CMK (cell line): ENCODE measurements at places on chromosomes 16 and 17.

DNA sequence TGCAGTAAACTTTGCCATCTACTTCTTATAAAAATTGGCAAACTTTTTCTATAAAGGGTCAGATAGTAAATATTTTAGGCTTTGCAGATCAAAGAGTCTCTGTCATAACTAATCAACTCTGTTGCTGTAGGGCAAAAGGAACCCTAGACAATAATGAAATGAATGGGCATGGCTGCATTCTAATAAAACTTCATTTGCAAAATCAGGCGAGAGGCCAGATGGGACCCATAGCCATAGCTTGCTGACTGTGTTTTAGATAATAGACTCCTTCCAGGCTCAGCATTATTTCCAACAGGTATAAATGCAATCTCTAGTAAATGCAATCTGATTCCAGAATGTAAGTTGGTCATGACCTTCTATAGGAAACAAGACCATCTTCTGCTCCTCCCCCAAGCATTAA lies 490.7 kb downstream of the TOX3 start:
- no peak for DNase-seq

DNA sequence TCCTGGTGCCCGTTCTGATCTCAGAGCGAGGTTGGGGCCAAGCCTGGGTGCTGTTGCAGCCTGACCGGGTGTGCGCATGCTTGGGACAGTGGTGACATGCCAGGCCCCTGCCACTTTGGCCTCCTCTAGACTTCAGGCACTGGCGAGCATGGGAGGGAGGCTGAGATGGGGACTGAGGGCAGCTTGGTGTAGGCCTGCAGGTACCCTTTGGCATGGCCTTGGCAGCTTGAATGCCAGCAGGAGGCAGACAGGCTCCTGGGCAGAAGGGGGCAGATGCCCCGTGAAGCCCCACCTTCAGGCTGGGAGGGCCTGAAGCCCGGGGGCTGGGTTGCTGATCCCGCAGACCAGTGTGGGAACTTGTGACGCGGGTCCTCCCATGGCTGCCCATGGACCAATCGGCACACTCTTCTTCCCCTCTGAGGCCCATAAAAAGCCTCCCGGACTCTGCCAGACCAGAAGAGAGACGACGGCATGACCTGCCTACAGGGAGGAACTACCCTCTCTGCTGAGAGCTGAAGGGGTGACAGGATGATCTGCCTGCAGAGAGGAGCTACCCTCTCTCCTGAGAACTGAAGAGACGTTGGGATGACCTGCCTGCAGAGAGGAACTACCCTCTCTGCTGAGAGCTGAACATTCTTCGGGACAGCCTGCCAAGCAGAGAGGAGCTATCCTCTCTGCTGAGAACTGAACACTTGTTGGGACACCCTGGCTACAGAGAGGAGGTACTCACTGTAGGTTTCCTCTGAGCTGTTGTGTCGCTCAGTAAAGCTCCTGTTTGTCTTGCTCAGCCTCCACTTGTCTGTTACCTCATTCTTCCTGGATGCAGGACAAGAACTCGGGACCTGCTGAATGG lies 17.5 kb downstream of the RHOT1 start:
- no peak for DNase-seq

GRCh38 chr16:1089822-1090619 lies 6.0 kb downstream of the C1QTNF8 start:
- DNase-seq: no peak

- no peak for DNase-seq
Measured at GRCh38 chr16:84461029-84461412, 43.4 kb downstream of the MEAK7 start.

- DNase-seq: no peak
Measured at GRCh38 chr17:42133461-42134041, 10.9 kb downstream of the HSPB9 start.

- DNase-seq: no peak
Measured at GRCh38 chr16:85908889-85909589, 10.1 kb downstream of the IRF8 start.

DNA sequence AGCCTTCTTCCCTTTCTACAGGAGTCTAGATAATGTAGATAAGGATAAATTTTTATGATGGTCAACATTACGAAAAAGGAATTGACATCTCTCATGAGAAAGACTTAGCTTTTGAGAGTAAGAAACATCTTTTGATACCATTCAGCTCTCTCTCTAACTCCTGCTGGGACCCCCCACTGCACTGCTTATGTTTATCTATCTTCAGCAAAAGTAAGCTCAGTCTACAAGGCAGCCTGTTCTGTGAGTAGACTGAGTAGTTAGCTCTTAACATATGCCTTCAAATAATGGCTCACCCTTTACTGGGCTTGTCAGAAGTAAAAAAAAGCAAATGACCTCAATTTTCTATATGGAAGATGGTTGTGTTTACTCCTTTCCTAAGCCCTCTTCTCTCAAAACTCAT lies 372.2 kb upstream of the CDH11 start:
- DNase-seq: no peak

DNA sequence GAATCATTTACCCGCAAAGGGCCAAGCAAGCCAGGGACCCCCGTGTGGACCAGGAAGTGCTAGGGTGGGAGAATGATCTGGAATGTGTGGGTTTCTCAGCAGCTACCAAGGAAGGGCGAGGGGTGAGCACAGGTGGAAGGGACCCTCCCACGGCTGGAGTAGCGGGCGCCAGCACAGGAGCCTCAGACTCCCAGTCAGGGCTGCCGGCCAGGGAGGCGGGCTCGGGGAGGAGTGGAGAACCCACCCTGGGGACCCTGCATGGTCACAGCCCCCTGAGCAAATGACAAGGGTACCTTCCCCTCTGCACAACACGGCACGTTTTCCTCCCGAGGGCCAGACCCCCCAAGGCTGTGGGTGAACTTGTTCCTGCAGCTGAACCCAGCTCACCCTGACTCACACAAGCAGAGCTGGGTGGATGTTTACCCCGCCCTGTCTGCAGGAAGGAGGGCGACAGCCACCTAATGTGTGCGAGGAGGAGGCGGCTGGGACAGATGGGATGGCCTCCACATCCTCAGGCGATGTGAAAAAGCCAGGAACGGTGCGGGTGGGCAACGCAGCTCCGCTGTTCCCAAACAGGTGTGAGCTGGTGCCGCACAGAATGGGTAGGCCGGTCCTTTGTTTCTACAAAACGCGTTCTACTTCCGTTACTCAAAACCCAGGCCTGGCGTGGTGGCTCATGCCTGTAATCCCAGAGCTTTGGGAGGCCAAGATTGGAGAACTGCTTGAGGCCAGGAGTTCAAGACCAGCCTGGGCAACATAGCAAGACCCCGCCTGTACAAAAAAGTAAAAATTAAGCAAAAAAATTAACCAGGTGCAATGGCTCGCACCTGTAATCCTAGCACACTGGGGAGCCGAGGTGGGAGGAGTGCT lies 6.2 kb downstream of the ECI1 start:
- DNase-seq: no peak

- DNase-seq: no peak
Measured at GRCh38 chr16:65947951-65948350, 418.5 kb upstream of the CDH5 start.

- no peak for DNase-seq
Measured at GRCh38 chr17:39719563-39720355, 10.6 kb downstream of the MIEN1 start.
